Activated naive CD8-positive, alpha-beta T cell treated with anti-CD3 and anti-CD28 coated beads for 36 hours (primary cell): ENCODE measurements at places on chromosomes 12 and 14.

DNA sequence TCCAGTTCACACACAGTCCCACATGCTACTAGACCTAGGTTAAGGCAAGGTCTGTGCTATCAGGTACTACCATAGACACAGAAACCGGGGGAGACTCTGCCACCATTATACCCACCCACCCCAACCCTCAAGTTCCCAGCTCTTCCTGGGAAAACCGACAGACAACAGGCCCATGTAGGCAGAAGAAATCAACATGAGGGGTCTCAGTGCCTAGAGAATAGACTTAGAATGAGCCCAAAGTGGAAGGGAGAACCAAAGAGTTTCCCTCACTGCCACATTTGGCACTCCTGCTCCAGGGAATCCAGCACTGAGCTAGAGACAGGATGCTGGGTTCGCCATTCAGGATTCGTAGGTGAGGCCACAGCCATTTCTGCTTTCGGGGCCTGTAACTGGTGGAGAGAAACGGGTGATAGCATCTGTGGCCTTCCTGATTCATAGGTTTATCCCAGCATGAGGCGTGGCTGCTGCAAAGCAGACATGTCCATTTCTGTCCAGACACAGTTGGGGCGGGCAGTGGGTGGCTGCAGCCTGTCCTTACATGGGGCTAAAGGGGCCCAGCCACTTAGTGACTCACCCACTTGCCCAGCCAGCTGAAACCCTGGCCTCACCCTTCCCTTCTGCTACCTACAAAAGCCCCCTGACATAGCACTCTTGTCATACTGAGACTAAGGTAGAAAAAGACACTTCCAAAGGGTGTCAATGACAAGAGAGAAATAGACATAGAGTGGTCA lies 69.4 kb downstream of the IRF2BPL start:
- DNase-seq, result peak; percentile 28

- DNase-seq, result no peak
Measured at GRCh38 chr14:52998376-52999015, 47.6 kb upstream of the FERMT2 start.

- peak; percentile 15 for DNase-seq
Measured at GRCh38 chr12:58176296-58176869, 235.0 kb downstream of the ATP23 start.

GRCh38 chr14:54349713-54350112 lies 47.1 kb upstream of the CDKN3 start:
- DNase-seq, result no peak

DNA sequence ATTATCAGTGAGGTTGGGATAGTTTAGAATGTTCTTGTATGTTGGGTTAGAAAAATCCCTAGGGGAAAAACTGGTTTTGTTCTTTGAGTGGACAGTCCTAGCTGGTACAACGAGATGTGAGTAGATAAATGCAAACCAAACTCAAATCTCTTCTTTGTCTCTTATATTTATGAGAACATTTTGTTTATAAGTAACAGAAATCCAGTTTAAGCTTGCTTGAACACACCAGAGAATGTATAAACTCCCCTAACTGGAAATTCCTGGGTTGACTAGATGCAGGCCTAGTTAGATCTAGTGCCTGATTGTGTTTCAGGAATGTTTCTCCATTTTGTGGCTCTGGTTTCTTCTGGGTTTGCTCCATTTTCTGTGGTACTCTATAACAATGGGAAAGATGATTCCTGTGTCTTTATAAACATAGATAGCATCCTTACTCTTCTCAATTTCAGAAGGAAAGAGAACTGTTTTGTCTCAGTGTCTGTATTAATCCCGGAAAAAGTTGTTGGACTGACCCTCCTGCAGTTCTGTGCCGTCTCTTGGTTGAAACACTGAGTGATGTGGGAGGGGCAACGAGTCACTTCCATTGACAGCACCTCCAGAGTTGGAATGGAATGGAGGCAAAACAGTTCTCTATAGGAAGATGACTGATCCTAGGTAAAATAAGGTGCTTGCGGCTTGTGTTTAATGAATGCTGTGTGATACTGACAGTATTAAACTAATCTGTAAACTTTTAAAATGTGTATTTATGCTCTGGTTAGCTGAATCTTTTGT lies 244.8 kb downstream of the TMTC2 start:
- no peak for DNase-seq

- DNase-seq, result peak; percentile 61
Measured at GRCh38 chr14:100159094-100159864, at the start of gene DEGS2. Gene DEGS2 (minus strand): TSS chr14:100159645. CDS start chr14:100159587, 58 bp downstream.

- DNase-seq, result no peak
Measured at GRCh38 chr12:102879-103168, 36.3 kb downstream of the IQSEC3 start.

GRCh38 chr12:29066011-29066588 lies 83.0 kb upstream of the FAR2 start:
- DNase-seq, result peak; percentile 22

GRCh38 chr14:31510222-31510621 lies 22.4 kb upstream of the GPR33 start:
- DNase-seq, result no peak

GRCh38 chr12:109273354-109273753 lies 35.7 kb downstream of the FOXN4 start:
- DNase-seq, result no peak

DNA sequence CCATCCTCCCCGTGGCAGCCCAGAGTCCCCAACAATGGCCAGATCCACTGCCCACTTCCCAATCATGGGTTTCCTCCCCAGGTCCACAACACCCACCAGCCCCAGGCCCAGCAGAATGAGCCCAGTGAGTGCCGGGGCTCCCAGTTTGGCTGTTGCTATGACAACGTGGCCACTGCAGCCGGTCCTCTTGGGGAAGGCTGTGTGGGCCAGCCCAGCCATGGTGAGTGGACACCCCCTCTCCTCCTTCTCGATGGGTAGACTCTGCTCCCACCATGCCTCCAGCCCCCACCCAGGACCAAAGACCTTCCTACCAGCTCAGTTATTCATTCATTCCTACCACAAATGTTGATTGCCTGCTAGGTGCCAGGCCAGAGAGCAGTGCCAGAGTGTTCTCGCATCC lies 23.8 kb downstream of the PAPLN start:
- DNase-seq, result no peak

GRCh38 chr12:130787041-130787440 lies 52.0 kb downstream of the STX2 start:
- DNase-seq, result no peak

GRCh38 chr12:58301730-58302122 lies 360.4 kb downstream of the ATP23 start:
- no peak for DNase-seq

DNA sequence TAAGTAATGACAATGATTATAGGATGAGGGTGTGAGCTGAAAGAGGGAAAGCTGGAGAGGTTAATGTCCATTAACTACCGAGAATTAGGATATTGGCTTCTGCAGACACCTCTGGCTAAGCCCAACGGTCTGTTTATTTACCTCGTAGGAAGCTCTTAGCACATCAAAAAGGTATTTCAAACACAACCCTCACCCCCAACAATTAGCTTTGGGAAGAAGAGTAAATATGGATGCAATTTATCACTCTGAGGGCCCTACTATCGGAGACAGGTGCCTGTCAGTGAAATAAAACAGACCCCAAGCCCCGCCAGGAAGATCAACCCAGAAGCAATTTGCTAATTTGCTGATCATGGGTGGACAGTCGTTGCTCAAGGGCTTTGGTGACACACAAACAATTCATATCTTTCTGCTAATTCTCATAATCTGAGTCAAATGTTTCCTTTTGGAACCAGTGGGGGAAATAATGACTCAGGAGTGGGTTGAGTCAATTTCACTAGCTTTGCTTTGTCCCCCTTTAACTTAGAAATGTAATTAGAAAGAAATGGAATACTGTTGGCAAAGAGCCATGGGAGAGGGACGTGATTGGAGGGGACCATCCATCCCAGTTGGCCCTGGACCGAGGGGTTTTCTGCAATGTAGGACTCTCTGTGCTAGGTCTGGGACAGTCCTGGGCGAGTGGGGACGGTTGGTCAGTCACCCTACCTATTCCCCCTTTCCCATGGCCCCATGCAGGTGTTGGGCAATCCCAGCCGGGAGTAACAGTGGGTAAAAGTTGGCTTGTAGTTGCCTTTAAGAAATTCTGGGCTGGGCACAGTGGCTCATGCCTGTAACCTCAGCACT lies 99.1 kb upstream of the MED13L start:
- no peak for DNase-seq
